ENCODE measurements at places on chromosomes 11 and 22. TPM values are rescaled to one million over a fixed set of nuclear protein-coding genes. Genes with fewer than 3 reads are reported as not detected.

PRAME gene
- 0.23 TPM for polyA plus RNA-seq

GUCY1A2 gene
- 1.2 TPM for polyA plus RNA-seq

CCDC73 gene
- polyA plus RNA-seq: not detected

SCGB1D2 gene
- 0.36 TPM for polyA plus RNA-seq

IFITM1 gene
- polyA plus RNA-seq: 278 TPM

GRCh38 chr11:68498321-68498720 is 37.8 kb downstream of the PPP6R3 start:
- no peak for DNase-seq

DNA sequence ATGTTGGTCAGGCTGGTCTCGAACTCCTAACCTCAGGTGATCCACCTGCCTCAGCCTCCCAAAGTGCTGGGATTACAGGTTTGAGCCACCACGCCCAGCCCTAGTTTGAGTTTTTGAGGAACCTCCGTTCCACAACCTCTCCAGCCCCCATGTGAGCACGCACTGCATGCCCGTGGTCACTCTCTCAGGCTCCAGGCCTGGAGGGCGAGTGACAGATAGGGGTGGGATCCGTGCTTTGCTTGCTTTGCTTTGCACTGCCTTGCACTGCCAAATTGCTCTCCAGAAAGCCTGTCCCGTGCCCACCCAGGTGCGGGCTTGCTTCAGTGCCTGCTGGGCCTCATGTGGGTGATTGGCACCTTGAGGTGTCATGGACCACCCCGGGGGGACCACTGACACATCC is 29.9 kb downstream of the FGF4 start:
- DNase-seq: no peak

DNA sequence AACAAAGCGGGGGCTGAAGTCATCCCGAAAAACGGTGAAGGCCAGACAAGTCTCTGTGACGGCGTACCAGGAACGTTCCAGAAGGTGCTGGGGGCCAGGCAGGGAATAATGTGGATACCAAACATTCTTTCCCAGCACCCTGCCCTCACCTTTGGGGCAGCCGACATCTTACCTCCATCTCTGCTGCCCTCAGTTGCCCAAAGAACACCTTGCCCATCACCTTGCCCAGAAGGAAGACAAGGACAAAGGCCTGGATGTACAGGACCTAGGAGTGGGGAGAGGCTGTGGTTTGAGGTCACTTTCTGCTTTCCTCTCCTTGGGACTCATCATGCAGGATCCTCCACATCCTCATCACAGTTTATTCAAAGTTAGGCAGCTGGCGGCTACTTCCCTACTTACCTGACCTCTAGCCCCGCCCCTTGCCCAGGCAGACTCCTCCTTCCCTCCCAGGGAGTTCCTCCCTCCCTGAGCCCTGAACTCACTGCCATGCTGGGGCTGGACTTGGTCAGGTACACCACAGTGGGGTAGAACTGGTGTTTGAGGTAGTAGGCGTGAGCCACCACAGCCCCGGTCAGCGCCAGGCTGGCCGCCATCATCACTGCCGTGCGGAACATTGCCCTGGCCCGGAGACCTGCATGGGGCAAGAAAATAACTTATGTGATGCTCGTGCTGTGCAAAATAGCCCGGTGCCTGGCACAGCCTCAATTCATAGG is 1.2 kb downstream of the SYVN1 start:
- DNase-seq: peak; percentile 28

GRCh38 chr11:64226507-64227051 is 505 bp downstream of the NUDT22 start:
- peak; percentile 74 for DNase-seq

GRCh38 chr22:20279662-20280134 is 11.6 kb upstream of the RTN4R start:
- DNase-seq: no peak

- DNase-seq: no peak
Observed at GRCh38 chr22:50083462-50084079, 1.7 kb downstream of the MLC1 start.

DNA sequence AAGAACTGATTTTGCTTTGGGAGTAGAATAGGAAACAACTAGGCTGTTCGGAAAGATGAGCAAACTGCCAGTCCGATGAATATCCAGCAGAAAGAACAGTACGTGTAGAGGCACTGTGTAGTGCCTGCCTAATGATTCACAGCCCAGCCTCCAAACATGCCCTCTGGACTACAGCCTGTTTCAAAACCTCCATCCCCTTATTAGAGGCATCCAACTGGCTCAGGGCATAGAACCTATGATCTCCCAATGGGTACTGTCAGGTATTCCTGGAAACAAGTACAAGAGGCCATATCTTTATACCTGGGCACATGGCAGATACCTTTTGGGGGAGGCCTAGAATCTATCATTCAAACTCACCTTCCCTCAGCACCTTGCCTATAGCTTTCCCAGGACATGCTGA is 4.9 kb downstream of the RRP8 start:
- no peak for DNase-seq

GRCh38 chr22:39408807-39409206 is 9.2 kb downstream of the TAB1 start:
- DNase-seq: no peak

All from heart left ventricle (tissue), 16 donors.